SJSA1 (cell line): ENCODE measurements at places on chromosomes 3 and 15. TPM values are rescaled to one million over a fixed set of nuclear protein-coding genes. Genes with fewer than 3 reads are reported as not detected.

DNA sequence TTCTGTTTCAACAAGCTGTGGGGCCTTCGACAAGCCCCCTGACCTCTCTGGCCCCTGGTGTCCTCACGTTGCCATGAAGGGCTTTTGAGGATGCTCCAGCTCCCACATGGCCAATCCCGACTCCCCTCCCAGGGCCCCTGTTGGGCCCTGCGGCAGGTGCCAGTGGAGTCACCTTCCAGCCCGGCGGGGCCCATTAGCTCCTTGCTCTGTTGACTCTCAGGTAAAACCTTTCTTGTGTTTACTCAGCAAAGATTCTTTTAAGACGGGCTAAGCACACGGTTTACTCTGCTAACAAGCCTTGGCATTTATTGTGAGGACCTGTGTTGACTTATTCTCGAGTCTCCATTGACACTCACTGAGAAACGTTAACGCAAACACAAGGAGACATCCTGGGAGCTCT lies 15.0 kb downstream of the RPLP1 start:
- no peak overlapping the region for H3K27ac ChIP-seq
- H3K4me1 ChIP-seq = peaks cover 18% of the 10 kb centered on the region
- no peak overlapping the region for H3K4me3 ChIP-seq
- no peaks in the 10 kb centered on the region for H3K27me3 ChIP-seq
- no peaks in the 10 kb centered on the region for H3K36me3 ChIP-seq
- DNase-seq = no peak

GRCh38 chr15:83538682-83539081 lies 91.5 kb downstream of the SH3GL3 start:
- H3K36me3 ChIP-seq = no peaks in the 10 kb centered on the region
- H3K4me3 ChIP-seq = no peak overlapping the region
- no peaks in the 10 kb centered on the region for H3K4me1 ChIP-seq
- no peaks in the 10 kb centered on the region for H3K27me3 ChIP-seq
- no peak overlapping the region for H3K27ac ChIP-seq

- DNase-seq = peak; percentile 84
- peaks cover 70% of the 10 kb centered on the region for H3K36me3 ChIP-seq
- H3K4me1 ChIP-seq = peaks cover 11% of the 10 kb centered on the region
- H3K27ac ChIP-seq = peak within 1 kb of the TSS; percentile 81
These were observed at the start of gene ACTR8 for GRCh38 chr3:53881691-53882593. Gene ACTR8, minus strand, starts transcription at chr3:53882152. Its CDS starts 51 bp downstream, at chr3:53882101.

DNA sequence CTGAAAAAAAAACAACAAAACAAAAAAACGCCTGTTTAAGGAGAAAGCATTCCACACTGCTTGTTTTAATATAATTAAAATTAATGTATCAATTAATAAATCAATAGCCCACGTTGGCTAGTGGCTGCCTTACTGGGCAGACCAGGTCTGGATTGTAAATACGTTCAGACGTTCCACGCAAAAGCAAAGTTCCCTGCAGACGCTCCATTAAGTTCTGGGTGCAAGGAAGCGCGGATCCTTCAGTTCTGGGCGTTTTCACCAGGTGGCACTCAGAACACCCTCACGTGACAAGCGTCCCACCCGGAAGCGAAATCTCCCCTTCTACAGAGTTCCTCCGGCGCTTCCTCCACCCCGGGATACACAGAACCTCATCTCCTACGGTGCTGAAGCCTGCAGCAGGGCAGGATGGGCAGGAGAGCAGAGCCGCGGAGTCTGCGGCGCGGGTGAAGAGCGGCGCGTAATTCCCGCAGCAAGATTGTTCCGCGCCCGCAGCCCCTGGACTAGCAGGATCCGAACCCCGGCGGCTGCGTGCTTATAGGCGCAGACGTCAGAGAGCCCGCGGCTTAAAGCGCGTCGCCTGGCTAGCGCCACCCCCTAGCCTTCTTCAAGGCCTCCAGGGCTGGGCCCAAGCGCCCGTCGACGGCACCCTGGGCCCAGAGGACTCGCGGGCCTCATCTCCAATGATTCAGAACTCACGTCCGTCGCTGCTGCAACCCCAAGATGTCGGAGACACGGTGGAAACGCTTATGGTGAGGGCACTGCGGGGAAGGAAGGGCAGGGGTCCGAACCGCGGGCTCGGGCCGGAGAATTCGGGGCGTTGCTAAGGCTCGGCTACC lies at the start of gene SLC25A38:
TSS of gene SLC25A38 (plus strand) at position 326 of the 836 bp plus-strand sequence. CDS start at position 681, 355 bp downstream.
- peaks cover 10% of the 10 kb centered on the region for H3K36me3 ChIP-seq
- peaks cover 3% of the 10 kb centered on the region; the same call in 1 of the 2 replicates for H3K4me1 ChIP-seq
- H3K4me3 ChIP-seq = peak within 1 kb of the TSS; percentile 64
- peak within 1 kb of the TSS; percentile 52 for H3K27ac ChIP-seq
- no peaks in the 10 kb centered on the region for H3K27me3 ChIP-seq

GRCh38 chr3:190339130-190339529 lies 16.9 kb upstream of the CLDN1 start:
- no peaks in the 10 kb centered on the region for H3K36me3 ChIP-seq
- no peaks in the 10 kb centered on the region for H3K27me3 ChIP-seq
- peaks cover 16% of the 10 kb centered on the region for H3K4me1 ChIP-seq
- 0 out of 2 replicates have a peak overlapping the region, but pooled peaks have one; percentile 7 for H3K27ac ChIP-seq
- no peak for DNase-seq
- no peak overlapping the region for H3K4me3 ChIP-seq

The RGMA gene
- 3.6 and 4.0 TPM in 2 replicates for total RNA-seq

The CHST13 gene
- not detected in 2 replicates for total RNA-seq

The KY gene
- 0.05 TPM in 1 of 2 replicates, not detected in the other for total RNA-seq

GRCh38 chr15:68644083-68644904 lies 65.5 kb downstream of the CORO2B start:
- no peaks in the 10 kb centered on the region; the same call in 1 of the 2 replicates for H3K27me3 ChIP-seq
- no peak for DNase-seq
- H3K36me3 ChIP-seq = no peaks in the 10 kb centered on the region
- H3K4me3 ChIP-seq = no peak overlapping the region
- no peak overlapping the region for H3K27ac ChIP-seq

The VEPH1 gene
- total RNA-seq = 1.7 and 14.3 TPM in 2 replicates
